ENCODE measurements at places on chromosomes 6 and 20. TPM values are rescaled to one million over a fixed set of nuclear protein-coding genes. Genes with fewer than 3 reads are reported as not detected.

DNA sequence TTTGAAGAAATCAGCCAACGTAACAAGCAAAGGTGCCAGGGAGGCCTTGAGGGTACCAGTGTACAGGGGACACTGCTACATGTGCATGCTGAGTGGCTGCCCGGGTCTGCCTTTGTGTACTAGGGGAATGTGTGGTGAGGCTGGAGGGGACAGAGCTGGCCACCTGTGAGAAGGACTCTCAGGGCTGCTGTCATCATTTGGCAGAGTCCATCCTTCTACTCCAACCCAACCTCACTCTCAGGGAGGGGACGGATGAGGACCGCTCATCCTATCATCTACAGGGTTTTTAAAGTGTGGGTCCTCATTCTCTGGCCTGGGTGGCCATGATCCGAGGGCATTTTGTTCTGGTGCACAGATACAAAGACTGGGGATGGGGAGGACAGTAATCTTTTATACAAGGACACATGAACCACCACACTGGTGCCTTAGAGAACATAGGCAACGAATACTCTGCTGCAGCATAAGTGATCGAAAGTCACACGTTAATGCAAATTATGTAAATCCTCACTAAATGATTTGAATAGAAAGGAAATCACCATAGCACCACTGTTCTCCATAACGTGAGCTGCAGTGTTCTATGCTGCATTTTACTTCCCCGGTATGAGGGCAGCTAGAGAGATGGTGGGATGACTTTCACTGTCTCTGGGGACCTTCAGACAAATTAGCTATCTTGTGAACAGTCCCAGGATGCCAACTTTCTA, 181.4 kb downstream of the GMPR start:
- no peak for DNase-seq
- H3K4me1 ChIP-seq = no peaks in the 10 kb centered on the region

GRCh38 chr6:160519133-160519532, 144.9 kb downstream of the LPA start:
- no peak overlapping the region for H3K27ac ChIP-seq
- no peak for DNase-seq
- H3K4me1 ChIP-seq = no peaks in the 10 kb centered on the region
- no peak overlapping the region for H3K4me3 ChIP-seq

DNA sequence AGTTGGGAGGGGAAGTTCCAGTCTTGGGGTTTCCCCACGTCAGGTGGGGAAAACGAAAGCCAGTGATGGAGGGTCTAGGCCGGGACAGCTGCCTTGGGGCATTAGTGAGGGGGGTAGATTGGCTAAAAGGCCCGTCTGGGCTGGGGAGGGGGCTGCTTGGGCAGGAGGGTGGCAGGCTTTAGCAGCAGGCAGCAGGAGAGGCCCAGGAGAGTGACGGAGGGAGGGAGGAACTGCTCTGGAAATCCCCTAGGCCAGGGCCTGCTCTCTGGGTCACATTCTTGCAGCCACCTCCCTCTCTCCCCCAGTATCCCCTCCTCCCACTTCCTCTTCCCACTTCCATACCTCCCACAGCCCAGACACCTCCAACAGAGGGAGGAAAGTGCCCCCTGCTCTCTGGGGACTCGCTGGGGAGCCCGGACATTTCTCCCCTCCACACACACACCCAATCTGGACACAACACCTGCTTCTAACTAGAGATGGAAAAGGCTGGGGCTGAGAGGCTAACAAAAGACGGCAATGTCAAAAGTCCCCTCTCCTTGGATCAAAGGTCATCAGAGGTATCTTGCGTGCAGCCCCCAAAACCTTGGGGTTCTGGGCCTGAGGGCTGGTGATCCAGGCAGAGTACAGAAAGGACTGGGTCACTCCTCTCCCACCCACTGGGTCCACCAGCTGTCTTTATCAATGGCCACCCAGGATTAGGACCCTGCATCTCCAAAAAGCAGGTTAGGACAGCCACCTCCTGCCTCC, 1.8 kb downstream of the NFKBIE start:
- peak overlapping the region; percentile 89 for H3K4me3 ChIP-seq
- no peaks in the 10 kb centered on the region for H3K36me3 ChIP-seq
- DNase-seq = no peak
- peaks cover 21% of the 10 kb centered on the region for H3K4me1 ChIP-seq
- no peak overlapping the region for H3K27ac ChIP-seq

- peak; percentile 79 for DNase-seq
- H3K36me3 ChIP-seq = no peaks in the 10 kb centered on the region
- H3K4me1 ChIP-seq = peaks cover 36% of the 10 kb centered on the region
- no peak overlapping the region for H3K4me3 ChIP-seq
- H3K27me3 ChIP-seq = no peaks in the 10 kb centered on the region
- H3K27ac ChIP-seq = no peak overlapping the region
These were observed 90.5 kb downstream of the MAN1A1 start for GRCh38 chr6:119259027-119259426.

GRCh38 chr6:71289039-71289801, 609 bp downstream of the OGFRL1 start:
- no peaks in the 10 kb centered on the region for H3K27me3 ChIP-seq
- no peak for DNase-seq
- no peaks in the 10 kb centered on the region for H3K36me3 ChIP-seq
- H3K4me1 ChIP-seq = peaks cover 28% of the 10 kb centered on the region
- peak overlapping the region; percentile 80 for H3K4me3 ChIP-seq
- H3K27ac ChIP-seq = no peak overlapping the region

DNA sequence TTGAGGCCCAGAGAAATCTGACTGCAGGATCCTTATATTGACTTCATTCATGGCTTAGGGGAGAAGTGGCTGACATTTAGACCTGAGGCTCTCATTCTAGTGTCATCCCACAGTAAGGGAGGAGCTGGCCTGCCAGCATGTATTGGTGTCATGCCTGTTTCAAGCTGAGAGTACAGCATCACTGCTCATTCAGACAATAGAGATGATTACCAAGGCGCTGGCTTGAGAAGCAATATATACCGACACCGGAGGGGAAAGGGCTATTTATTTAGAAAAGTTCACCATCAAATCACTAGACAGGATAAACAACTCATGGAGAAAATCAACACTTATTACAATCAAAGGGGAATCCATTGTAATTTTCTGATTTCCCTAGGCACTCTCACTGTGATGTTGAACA, 84.4 kb upstream of the HDAC2 start:
- H3K27ac ChIP-seq = no peak overlapping the region
- no peaks in the 10 kb centered on the region for H3K36me3 ChIP-seq
- H3K4me3 ChIP-seq = no peak overlapping the region

Gene SLC32A1
- not detected for total RNA-seq

Gene BLTP3A
- 22.3 TPM for total RNA-seq

Gene MTG2
- total RNA-seq = 58.1 TPM

Gene ARMH2
- not detected for total RNA-seq

Gene FNDC11
- 10.6 TPM for total RNA-seq
